Activated CD4-positive, alpha-beta memory T cell treated with anti-CD3 and anti-CD28 coated beads for 36 hours (primary cell): ENCODE measurements at places on chromosomes 13 and 19.

- no peaks in the 10 kb centered on the region for H3K36me3 ChIP-seq
- H3K27ac ChIP-seq, result no peak overlapping the region
- no peak overlapping the region for H3K4me3 ChIP-seq
These were observed 36.1 kb upstream of the ANKRD10 start for GRCh38 chr13:110950819-110951570.

- no peaks in the 10 kb centered on the region for H3K27me3 ChIP-seq
- peaks cover 8% of the 10 kb centered on the region for H3K4me1 ChIP-seq
- no peaks in the 10 kb centered on the region for H3K36me3 ChIP-seq
- H3K4me3 ChIP-seq, result no peak overlapping the region
- no peak for DNase-seq
- H3K27ac ChIP-seq, result no peak overlapping the region
These were observed 131.1 kb upstream of the GJB6 start for GRCh38 chr13:20363172-20363571.

- H3K4me3 ChIP-seq, result no peak overlapping the region
- H3K4me1 ChIP-seq, result no peaks in the 10 kb centered on the region
- H3K36me3 ChIP-seq, result no peaks in the 10 kb centered on the region
- no peak overlapping the region for H3K27ac ChIP-seq
- peaks cover 22% of the 10 kb centered on the region for H3K27me3 ChIP-seq
- no peak for DNase-seq
These were observed 32.7 kb downstream of the VSTM1 start for GRCh38 chr19:54030895-54031586.

DNA sequence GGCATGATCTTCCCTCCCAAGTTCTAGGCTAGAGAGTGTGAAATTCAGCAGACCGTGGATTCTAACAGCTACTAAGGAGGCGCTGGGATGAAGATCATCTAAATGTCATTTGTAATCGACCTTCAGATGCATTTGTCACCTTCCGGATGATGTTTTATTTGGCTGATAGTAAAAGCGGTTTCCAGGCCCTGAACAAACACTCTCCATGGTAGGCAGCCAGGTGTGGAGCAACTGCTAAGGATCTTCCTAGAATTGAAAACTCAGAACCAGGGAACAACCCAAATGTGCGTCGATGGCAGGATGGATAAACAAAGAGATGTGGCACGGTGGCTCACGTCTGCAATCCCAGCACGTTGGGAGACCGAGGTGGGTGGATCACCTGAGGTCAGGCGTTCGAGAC is 107.2 kb upstream of the CACNA1A start:
- no peak overlapping the region for H3K27ac ChIP-seq
- H3K4me1 ChIP-seq, result peaks cover 5% of the 10 kb centered on the region
- no peak for DNase-seq
- peaks cover 3% of the 10 kb centered on the region for H3K27me3 ChIP-seq

DNA sequence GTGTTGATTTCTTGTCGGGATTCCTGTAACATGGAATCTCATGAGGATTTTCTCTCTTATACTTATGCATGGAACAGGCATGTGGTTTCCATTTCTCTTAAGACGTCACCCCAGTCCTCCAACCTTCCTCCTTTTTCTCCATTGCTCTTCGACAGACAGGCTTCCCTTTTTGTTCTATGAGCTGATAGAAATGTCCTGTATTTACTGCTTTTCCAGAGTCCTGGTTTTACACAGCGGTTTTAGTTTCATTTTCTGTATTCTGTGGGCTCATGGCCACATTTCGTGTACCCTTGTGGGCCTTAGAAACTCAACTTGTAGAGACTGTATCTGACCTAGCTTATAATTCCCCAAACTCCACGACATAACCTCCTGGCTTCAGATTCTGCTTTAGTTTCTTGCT is 113.1 kb downstream of the PAN3 start:
- H3K4me3 ChIP-seq, result no peak overlapping the region
- H3K4me1 ChIP-seq, result peaks cover 41% of the 10 kb centered on the region
- H3K27me3 ChIP-seq, result no peaks in the 10 kb centered on the region
- H3K27ac ChIP-seq, result no peak overlapping the region
- peaks cover 40% of the 10 kb centered on the region for H3K36me3 ChIP-seq

DNA sequence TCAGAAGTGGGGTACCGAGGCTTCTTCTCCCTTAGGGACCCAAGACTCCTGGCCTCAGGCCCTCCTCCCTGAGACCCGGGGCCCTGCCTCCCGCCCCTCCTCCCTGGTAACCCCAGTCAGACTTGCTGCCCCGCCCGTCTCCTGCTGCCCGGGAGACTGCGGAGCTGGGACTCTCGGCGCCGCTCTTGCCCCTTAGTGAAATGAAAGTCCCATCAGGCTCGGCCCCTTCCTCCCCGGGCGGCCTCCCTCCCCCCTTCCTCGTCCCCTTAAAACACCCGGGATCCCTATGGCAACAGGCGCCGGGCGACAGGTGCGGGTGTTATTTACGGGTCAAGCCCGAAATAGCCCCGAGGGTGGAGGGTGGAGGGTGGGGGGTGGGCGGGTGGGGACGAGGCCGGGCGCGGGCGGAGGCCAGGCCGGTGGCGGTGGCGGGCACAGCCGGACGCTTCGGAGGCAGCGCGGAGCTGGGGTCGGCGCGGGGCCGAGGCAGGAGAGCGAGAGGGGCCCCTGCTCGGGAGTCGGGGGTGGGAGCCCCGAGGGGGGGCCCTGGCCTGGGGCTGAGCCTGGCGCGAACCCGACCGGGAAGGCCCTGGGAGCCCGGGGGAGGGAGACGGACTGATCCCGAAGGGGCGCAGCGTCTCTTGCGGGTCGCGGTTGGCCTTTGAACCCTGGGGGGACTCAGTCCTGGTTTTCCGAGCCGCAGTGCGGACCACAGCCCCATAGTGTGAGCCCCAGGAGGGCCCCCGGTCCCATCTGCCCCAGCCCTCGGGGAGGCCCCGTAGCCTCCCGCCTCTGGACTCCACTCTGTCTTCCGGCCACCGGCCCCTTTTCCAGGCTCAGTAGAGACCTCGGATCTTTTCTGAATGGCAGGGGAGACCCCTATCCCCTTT is at the start of gene CACNG6:
Gene CACNG6, plus strand, starts transcription at position 414 of the 890 bp plus-strand sequence. CDS start 1,241 bp downstream, outside the sequence.
- no peaks in the 10 kb centered on the region for H3K36me3 ChIP-seq
- H3K27ac ChIP-seq, result no peak within 1 kb of the TSS
- no peaks in the 10 kb centered on the region for H3K4me1 ChIP-seq
- H3K27me3 ChIP-seq, result peaks cover 35% of the 10 kb centered on the region

GRCh38 chr19:14345116-14345763 is 36.0 kb upstream of the ADGRE5 start:
- no peaks in the 10 kb centered on the region for H3K36me3 ChIP-seq
- DNase-seq, result no peak
- no peak overlapping the region for H3K27ac ChIP-seq

DNA sequence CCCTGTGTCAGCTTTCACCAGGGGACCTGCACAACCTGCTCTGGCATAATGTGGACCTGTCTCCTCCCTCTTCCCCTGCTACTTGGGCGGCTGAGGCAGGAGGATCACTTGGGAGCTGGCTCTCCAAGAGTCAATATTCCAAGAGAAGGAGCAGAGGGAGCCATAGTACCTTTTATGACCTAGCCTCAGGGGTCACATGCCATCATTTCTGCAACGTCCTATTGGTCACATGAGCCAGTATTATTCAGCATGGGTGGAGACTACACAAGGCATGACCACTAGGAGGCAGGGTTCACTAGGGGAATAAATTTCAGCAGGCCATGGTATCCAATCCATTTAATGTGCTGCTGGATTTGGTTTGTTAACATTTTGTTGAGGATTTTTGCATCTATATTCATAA is 12.0 kb upstream of the SHFL start:
- no peak overlapping the region for H3K4me3 ChIP-seq
- DNase-seq, result peak; percentile 63
- H3K27me3 ChIP-seq, result no peaks in the 10 kb centered on the region
- no peaks in the 10 kb centered on the region for H3K4me1 ChIP-seq
- no peaks in the 10 kb centered on the region for H3K36me3 ChIP-seq
- H3K27ac ChIP-seq, result no peak overlapping the region

DNA sequence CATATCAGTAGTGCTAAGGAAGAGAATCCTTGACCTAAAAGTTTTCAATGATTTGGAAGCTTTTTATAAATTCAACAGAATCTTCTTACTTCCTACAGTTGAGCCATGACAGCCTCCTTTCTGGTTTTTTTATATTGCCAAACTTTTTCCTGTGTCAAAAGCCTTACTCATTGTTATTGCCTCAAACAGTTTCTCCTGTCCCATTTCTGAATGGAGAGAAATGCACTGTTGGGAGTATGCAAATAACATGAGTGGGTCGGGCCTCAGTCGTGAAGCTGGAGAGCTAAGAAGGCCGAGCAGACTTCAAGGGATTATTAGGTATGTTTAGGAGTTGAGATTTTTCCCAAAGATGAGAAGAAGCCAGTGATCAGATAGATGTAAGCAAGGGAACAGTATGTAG is 766.4 kb upstream of the KLHL1 start:
- H3K36me3 ChIP-seq, result no peaks in the 10 kb centered on the region
- H3K27ac ChIP-seq, result no peak overlapping the region
- H3K4me1 ChIP-seq, result no peaks in the 10 kb centered on the region
- no peaks in the 10 kb centered on the region for H3K27me3 ChIP-seq

- DNase-seq, result peak; percentile 68
- H3K27me3 ChIP-seq, result no peaks in the 10 kb centered on the region
- H3K36me3 ChIP-seq, result peaks cover 4% of the 10 kb centered on the region
- no peak overlapping the region for H3K27ac ChIP-seq
- peaks cover 11% of the 10 kb centered on the region for H3K4me1 ChIP-seq
These were observed 17.3 kb downstream of the PLD3 start for GRCh38 chr19:40365613-40366401.

GRCh38 chr19:7348587-7349230 is at the start of gene ARHGEF18:
Gene ARHGEF18, plus strand, starts transcription at chr19:7348937. Its CDS starts 13,954 bp downstream, at chr19:7362891.
- DNase-seq, result peak; percentile 66
- peaks cover 53% of the 10 kb centered on the region for H3K4me1 ChIP-seq
- peaks cover 12% of the 10 kb centered on the region for H3K36me3 ChIP-seq
- H3K27ac ChIP-seq, result peak within 1 kb of the TSS; percentile 94
- no peaks in the 10 kb centered on the region for H3K27me3 ChIP-seq

DNA sequence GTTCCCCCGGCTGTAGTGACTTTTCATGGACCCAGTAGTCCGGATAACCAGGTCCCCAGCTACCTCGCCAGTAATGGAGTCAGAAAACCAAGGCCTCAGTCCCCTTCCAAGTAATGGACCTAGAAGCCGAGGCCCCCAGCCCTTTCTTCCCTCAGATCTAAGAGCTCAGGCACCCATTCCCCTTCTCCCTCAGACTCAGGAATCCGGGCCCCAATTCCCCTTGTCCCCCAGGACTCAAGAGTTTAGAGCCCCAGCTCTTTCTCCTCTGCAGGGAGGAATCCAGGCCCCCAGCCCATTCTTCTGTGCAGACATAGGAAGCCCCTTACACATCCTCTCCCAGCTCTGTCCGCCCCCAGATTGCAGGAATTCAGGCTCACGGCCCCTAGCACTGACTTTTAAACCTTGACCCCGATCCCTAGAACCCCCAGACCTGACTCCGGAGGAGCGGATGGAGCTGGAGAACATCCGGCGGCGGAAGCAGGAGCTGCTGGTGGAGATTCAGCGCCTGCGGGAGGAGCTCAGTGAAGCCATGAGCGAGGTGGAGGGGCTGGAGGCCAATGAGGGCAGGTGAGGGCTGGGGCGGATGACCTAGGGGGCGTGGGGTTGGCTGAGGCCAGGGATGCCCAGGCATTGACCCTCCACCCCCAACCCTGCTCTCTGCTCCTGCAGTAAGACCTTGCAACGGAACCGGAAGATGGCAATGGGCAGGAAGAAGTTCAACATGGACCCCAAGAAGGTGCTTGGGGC is 938 bp downstream of the CYTH2 start:
- peaks cover 20% of the 10 kb centered on the region for H3K4me1 ChIP-seq
- H3K36me3 ChIP-seq, result peaks cover 12% of the 10 kb centered on the region
- H3K27ac ChIP-seq, result peak overlapping the region; percentile 45
- DNase-seq, result no peak

- peaks cover 26% of the 10 kb centered on the region for H3K27me3 ChIP-seq
- DNase-seq, result no peak
- no peak overlapping the region for H3K27ac ChIP-seq
- no peak overlapping the region for H3K4me3 ChIP-seq
- H3K36me3 ChIP-seq, result no peaks in the 10 kb centered on the region
- peaks cover 9% of the 10 kb centered on the region for H3K4me1 ChIP-seq
These were observed 24.2 kb upstream of the IGFL1 start for GRCh38 chr19:46205183-46205984.
